Mononuclear cell (primary cell): ENCODE measurements at places on chromosomes 1 and 21. TPM values are rescaled to one million over a fixed set of nuclear protein-coding genes. Genes with fewer than 3 reads are reported as not detected.

Gene PROX1
- 0.31 TPM for total RNA-seq

Gene TDRD10
- total RNA-seq = not detected

Gene SAMD11
- not detected for total RNA-seq

Gene ADORA1
- total RNA-seq = not detected

Gene CELA3A
- not detected for total RNA-seq

Gene HTR1D
- not detected for total RNA-seq

Gene S100A8
- 801 TPM for total RNA-seq
